ENCODE measurements at places on chromosomes 1 and 21.

DNA sequence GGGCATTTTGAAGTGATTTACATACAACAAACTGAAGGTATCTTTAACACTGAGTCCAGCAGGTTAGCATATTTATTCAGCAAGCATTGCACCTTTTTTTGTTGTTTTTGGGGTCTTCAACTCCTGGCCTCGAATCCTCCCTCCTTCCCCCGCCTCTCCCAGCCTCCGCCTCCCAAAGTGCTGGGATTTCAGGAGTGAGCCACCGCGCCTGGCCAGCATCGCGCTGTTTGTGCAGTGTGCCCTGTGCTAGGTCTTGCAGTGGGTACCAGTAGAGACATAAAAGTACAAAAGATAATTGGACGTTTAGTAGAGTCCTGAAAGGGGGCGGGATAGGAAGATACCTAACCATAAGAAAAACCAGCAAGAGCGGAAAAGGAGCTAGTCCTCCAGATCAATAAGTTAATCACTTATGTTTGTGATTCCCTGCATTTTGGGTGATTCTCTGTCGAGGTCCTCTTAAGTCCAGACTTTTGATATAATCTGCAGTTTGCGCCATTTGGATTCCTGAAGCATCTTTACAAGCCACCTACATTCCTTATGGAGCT lies 111.8 kb downstream of the OSBPL9 start:
- DNase-seq: peak; percentile 29

- DNase-seq: no peak
Observed at GRCh38 chr1:186426118-186426517, 34.8 kb downstream of the PDC start.

DNA sequence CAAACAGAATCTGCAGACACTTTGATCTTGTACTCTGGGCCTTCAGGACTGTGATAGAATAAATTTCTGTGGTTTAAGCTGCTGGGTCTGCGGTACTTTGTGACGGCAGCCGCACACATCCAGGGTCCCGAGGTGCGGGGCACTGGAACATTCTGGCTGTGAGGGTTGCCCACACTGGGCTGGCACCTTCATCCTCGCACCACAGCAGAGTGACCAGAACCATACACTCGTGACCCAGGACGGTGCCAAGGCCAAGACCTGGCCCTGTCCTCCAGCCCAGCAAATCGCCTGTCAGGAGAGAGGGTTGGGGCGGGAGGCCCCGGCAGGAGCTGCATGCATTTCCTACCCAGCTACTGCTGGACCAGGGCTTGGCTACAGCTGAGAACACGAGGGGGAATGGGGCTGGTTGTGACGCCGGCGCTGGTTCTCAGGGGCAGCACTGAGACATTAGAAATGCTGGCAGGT lies 2.6 kb upstream of the FTCD start:
- DNase-seq: no peak

GRCh38 chr1:159173320-159173719 lies 1.9 kb downstream of the CADM3 start:
- DNase-seq: no peak

- DNase-seq: no peak
Observed at GRCh38 chr1:11943619-11944018, 9.1 kb downstream of the PLOD1 start.
